ENCODE measurements at places on chromosomes 7 and 10. TPM values are rescaled to one million over a fixed set of nuclear protein-coding genes. Genes with fewer than 3 reads are reported as not detected.

The DMBT1 gene
- not detected for total RNA-seq

The PWWP2B gene
- total RNA-seq = 16.3 TPM

The BMPER gene
- 0.70 TPM for total RNA-seq

The CELF2 gene
- total RNA-seq = 10.2 TPM

The ASZ1 gene
- total RNA-seq = not detected

The COL26A1 gene
- total RNA-seq = not detected

The FAM24B gene
- 5.1 TPM for total RNA-seq

The CYP2C19 gene
- not detected for total RNA-seq

The SLC39A12 gene
- total RNA-seq = under 0.01 TPM

The SPDYE11 gene
- not detected for total RNA-seq

The SCRN1 gene
- total RNA-seq = 94.6 TPM

The PALD1 gene
- 276 TPM for total RNA-seq

The PDE6C gene
- total RNA-seq = not detected

The ITGB8 gene
- total RNA-seq = 8.5 TPM

The MORN4 gene
- total RNA-seq = 3.6 TPM

The INMT gene
- total RNA-seq = 0.05 TPM

The KEL gene
- total RNA-seq = not detected

The ENTPD1 gene
- total RNA-seq = 32.2 TPM

The VIPR2 gene
- total RNA-seq = not detected

The OR6B1 gene
- total RNA-seq = not detected

All from dermis blood vessel endothelial cell (primary cell).